ENCODE measurements at places on chromosomes 2 and 18.
A peak's percentile ranks its signal among the peaks of the same experiment; 100 is the strongest.

DNA sequence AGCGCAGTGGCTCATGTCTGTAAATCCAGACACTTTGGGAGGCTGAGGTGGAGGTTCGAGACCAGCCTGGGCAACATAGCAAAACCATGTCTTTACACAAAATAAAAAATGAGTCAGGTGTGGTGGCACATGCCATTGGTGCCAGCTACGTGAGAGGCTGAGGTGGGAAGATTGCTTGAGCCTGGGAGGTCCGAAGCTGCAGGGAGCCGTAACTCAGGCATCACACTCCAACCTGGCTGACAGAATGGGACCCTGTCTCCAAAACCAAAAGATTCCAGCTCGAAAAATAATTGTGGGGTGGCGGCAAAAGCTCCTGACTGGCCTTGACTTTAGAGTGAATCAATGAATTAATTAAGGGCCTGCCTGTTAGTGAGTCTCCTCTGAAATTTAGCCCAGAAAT lies 1.2 kb upstream of the ALPP start:
- no peak for DNase-seq

- no peak for DNase-seq
Observed at GRCh38 chr2:239279508-239280295, 121.1 kb downstream of the HDAC4 start.

- no peak for DNase-seq
Observed at GRCh38 chr18:13471198-13471845, 252.8 kb downstream of the LDLRAD4 start.

- DNase-seq: no peak
Observed at GRCh38 chr2:58341047-58341446, 99.9 kb upstream of the FANCL start.

- DNase-seq: no peak
Observed at GRCh38 chr2:63789338-63790020, 52.2 kb upstream of the UGP2 start.

DNA sequence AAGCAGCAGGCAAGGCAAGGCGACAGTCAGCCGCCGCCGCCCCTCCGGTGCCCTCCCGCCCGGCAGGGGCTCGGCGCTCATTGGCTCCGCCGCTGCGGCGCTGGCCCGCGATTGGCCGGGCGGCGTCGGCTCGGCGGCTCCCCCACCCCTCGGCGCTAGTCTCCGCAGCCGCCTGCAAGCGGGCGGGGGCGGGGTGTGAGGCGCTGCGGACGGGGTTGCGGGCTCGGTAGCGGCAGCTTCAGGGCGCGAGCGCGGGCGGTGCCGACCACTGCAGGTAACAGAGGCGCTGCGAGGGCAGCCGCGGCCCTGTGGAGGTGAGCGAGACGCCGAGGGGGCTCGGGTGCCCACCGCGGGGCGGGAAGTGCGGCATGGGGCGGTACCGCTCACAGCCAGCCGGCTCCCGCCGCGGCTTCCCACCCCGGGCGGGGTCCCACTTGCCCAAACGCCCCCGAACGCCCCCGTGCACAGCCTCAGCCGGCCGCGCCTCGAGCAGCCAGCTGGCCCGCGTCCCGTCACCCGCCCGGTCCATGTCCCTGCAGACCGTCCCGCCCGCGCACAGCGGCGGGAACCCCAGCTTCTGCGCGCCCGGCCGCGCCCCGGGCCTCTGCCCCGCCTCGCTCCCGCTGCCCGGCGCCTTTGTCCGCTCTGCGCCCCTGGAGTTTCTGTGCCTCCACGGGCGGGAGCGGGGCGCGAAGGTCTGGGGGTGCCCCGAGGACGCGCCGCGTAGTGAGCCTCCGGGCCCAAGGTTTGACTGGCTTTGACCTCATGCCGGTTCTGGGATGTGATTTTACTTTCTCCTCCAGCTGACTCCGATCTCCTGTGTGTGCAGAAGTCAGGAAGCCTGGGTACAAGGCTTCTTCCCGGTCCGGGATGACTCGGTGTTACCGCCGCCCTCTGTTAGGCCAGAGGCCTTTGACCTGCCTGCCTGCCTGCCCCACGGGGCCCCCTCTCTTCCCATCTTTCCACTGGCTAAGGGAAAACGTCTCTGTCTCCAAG lies at the start of gene SANBR:
Gene SANBR, plus strand, starts transcription at position 158 of the 996 bp plus-strand sequence. CDS start 4,480 bp downstream, outside the sequence.
- DNase-seq: peak; percentile 86

DNA sequence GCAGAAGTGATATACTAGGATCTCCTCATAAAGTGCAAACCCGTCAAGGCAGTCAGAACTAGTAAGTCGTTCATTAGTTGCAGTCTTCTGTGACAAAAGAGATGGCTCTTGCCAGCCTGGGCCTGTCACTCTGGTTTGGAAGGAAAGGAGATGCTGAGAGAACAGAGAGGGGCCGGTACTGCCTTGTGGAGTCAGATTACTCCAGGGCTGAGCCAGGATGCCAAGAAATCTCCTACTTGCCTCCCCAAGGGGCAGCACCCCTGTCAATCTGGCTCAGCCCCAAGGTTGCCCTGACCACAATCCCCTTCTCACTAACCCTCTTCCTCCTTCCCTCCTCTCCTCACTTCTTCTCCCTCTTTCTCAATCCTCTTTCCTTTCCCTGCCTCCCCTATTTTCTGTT lies 62.9 kb upstream of the ASPRV1 start:
- DNase-seq: no peak

GRCh38 chr18:44712025-44712424 lies 31.3 kb downstream of the SETBP1 start:
- no peak for DNase-seq

DNA sequence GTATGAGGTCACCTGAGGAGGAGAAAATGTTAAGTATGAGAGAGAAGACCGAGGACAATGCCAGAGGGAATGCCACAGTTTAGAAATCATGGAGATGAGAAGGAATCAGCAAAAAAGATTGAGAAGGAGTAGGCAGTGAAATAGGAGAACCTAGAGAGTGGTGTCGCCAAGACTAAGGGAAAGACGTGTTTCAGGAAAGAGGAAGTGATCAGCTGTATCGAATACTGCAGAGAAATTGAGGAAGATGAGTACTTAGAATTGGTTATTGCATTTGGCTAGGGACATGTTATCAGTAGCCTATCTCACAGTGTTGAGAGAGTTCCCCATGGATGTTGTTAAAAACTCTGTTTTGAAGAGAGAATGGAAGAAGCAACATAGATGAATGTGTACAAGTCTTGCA lies 112.3 kb downstream of the GALNT1 start:
- DNase-seq: no peak

- no peak for DNase-seq
Observed at GRCh38 chr2:96315400-96316071, 9.6 kb upstream of the ITPRIPL1 start.

- no peak for DNase-seq
Observed at GRCh38 chr2:189517847-189518535, 62.6 kb downstream of the SLC40A1 start.

GRCh38 chr18:40094441-40094840 lies 1860.6 kb upstream of the PIK3C3 start:
- DNase-seq: no peak

GRCh38 chr2:84891355-84892010 lies 10.6 kb upstream of the TRABD2A start:
- DNase-seq: no peak

DNA sequence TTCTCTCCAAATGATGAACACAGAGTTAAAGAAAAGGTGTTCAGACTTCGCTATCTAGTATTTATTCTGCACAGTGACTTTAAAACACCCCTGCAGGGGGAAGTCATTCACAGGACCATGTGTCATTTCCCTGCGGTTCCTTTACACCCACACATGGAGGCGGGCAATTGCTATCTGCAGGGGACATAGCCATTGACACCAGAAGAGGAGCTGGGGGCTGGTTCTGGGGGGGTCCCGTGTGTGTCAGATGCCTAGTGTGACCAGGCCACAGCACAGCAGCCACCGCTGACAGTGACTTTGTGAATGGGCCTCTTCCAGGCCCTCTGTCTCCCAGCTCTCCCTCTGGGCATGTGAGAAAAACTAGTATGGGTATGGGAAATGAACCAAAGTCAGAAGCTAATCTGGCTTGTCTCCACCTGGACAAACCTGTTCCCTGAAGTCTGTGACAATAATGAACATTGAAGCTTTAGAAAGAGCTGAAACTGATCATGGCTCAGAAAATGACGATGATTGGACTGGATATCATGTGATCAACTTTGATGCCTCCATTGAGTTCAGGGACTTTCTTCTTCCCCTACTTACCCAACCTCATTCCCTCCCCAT lies 7.5 kb upstream of the GBX2 start:
- no peak for DNase-seq

- DNase-seq: no peak
Observed at GRCh38 chr2:53913721-53914120, 54.0 kb upstream of the GPR75 start.

DNA sequence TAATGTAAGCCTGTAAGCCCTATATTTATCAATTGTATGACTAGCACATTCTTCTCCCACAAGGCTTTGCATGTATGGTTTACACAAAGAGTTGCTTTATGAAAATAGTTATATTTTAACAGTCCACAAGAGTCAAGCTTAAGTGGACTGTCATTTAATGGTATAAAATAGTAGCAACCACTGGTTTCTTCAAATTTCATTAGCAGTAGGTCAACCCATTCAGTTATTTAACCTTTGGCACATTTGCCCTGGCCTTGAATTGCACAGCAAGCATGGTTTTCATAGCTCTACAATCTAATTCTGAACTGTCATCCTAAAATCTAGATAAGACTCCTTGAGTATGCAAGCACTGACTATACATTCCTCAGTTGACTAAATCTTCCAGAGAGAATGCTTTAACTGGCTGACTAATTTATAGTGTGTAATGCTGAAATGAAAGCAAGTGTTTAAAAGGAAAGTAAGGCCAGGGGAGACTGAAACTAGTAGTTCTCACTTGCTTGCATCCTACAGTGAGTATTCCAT lies 1.8 kb downstream of the DPP4 start:
- no peak for DNase-seq

DNA sequence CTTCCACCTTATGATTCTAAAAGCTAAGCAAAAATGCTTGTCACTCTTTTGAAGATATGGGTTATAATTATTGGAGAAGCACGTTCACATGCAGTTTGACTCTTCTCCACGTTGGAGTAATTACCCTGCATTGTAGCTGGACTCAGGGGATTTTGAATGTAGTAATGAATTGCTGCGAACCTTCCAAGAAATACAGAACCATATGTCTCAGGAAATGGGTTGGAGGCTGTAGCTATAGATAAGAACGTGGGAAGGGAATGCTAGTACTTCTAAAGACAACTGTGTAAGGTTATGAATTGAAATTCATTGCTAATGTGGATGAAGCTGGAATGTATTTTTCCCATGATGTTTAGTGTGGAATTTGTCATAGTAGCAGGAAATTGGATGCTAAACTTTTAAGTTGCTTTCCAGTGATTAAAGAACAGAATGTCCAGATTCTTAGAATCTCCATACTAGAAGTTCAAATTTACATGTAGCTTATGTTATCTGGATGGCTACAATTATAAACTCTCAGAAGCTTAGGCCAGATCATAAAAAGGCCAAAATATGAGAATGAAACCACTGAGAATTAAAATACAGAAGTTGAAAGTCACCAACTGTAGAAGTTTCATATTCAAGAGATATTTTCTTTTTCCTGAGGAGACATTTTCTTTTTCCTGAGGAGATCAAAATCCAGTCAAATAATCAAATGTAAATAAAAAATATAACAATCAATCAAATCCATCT lies 27.3 kb upstream of the SPOPL start:
- DNase-seq: no peak

- no peak for DNase-seq
Observed at GRCh38 chr18:61766266-61766884, 126.4 kb downstream of the RNF152 start.

- DNase-seq: no peak
Observed at GRCh38 chr2:129777146-129777545, 202.3 kb upstream of the RAB6C start.

DNA sequence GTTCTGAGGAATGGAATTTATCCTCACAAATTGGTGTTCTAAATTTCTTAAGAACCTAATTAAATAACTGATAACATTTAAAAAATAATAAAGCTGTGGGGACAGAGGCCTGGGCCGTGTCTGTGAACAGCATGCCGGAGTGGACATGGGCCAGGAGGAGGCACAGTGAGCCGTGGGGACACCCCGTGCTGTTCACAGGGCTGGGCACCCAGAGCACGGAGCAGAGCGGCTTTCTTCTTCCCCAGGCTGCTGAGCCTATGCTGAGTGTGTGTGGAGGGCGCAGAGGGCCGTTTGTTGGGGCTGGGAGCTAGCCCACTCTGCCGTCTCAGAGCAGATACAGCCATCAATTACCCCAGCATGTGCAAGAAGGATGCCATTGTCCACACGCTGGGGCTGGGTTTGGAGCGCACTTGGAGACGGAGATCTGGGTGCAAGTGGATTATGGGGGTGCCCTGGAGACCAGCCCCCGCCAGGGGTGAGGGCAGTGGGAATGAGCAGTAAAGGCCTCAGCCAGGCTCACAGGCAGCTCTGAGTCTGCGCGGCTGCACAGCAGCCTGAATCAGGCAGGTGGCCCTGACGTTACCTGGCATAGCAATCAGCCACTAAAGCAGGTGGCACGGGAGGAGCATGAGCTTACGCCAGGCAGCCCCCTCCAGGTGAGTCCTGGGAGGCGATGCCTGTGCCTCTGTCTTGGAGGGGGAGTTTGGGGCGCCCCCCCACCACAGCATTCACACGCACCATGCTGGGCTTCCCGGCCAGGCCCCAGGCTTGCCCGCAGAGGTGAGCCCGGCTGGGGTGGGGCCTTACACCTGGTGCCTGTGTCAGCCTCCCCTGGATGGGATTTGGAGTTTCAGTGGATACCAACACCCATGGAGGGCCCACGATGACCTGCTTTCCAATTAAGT lies 52.1 kb upstream of the SLC66A3 start:
- no peak for DNase-seq

DNA sequence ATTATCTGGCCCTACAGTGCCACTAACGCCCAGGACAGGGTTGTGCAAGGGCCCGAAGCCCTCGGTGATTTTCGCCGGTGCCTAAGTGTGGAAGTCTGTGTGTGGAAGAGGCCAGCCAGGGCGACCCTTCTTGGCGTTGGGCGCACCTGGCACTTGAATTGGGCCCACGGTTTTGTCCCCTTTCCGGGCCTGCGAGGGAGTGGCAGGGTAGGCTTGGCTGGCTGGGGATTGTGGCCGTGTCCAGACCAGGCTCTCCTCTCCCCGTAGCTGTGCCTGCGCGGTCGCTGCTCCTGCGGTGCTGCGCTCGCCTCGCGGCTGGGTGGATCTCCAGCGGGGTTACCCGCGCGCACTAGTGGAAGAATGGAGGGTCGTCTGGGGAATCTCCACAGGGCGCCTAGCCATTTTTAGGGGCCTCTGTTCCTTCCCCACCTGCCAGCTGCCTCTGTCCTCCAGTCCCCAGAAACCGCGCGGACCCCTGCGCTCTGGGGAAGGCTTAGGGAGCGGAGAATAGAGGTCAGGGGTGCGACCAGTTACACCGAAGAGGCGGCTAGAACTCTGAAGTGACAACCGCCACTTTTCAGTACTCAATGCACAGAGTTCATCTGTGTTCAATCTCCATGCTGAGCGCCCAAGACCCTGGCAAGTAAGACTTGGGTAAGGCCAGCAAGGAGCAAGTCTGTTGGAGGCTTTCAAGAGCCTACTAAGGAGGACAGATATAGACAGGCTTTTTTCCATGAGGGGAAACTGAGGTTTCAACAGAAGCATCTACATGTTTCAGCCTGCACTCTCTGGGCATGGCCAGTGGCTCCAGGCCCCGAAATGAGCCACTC lies 16.0 kb downstream of the EVX2 start:
- no peak for DNase-seq

- DNase-seq: no peak
Observed at GRCh38 chr18:2958819-2959298, 54.1 kb downstream of the LPIN2 start.

GRCh38 chr2:20582600-20583221 lies 68.2 kb downstream of the HS1BP3 start:
- peak; percentile 70 for DNase-seq
